NCI-H1105 treated with DMSO at 0.1 percent for 48 hours (cell line): ENCODE measurements at places on chromosomes 3 and 15.

DNA sequence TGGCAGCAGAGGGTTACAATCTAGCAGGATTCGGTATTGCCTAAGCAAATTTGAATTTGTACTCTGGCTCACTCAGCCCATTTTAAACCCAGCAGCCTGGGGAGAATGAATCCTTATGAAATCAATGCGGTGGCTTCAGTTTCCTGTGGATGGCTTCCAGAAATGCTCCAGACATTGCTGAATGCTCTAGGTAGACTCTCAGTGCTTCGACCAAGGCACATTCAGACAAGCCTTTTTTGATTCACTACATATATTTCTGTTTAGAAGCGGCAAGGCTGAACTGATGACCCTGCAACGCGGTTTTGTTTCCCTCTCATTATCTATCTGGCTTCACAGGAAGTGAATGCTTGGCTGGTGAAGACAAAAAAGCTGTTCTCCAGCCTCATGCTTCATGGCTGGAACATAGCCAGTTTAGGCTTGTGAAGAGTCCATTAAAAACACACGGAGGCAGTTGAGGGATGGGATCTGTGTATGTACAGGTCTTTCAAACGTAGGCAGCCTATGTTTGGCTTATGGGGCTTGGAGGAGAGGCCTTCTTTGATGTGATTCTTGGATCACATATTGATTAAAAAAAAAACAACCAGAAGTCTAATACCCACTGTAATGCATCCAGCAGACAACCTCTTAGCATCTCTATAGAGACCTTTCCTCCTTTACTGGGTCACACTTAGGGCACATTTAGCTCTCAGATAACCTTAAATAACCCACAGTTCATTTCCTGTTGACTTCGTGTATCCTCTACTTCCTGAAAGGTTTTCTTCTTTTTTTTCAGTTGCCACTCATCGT is 400.2 kb upstream of the TBL1XR1 start:
- peak; percentile 99 for DNase-seq

- no peak for DNase-seq
Observed at GRCh38 chr3:147397875-147398812, 8.2 kb downstream of the ZIC4 start.

- DNase-seq = no peak
Observed at GRCh38 chr15:72222393-72222792, 8.6 kb downstream of the PKM start.

- DNase-seq = no peak
Observed at GRCh38 chr3:101533603-101533968, 20.6 kb upstream of the SENP7 start.

DNA sequence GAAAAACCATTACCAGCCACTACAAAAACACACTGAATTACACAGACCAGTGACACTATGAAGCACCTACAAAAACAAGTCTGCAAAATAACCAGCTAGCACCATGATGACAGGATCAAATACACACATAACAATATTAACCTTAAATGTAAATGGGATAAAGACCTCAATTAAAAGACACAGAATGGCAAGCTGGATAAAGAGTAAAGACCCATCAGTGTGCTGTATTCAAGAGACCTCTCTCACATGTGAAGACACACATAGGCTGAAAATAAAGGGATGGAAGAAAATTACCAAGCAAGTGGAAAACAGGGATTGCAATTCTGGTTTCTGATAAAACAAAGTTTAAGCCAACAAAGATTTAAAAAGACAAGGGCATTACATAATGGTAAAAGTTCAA is 482.7 kb upstream of the MCTP2 start:
- no peak for DNase-seq

DNA sequence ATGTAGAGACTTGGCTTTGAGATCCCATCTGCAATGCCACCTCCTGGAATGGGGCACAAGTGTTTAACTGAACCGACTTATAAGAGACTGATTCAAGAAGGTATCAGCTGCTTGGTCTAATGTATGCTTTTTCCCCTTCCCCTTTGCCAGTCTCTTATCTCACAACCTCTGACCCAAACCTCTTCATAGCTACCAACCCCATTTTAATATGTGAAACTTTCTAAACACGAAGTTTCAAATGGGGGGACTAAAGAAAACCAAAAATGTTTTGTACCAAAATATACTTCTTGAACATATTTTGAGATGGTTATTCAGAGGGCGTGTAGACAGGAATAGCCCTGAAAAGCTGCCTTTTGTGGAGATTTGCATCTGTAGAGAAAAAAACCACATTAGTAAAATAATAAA is 73.1 kb downstream of the OXSM start:
- DNase-seq = no peak

DNA sequence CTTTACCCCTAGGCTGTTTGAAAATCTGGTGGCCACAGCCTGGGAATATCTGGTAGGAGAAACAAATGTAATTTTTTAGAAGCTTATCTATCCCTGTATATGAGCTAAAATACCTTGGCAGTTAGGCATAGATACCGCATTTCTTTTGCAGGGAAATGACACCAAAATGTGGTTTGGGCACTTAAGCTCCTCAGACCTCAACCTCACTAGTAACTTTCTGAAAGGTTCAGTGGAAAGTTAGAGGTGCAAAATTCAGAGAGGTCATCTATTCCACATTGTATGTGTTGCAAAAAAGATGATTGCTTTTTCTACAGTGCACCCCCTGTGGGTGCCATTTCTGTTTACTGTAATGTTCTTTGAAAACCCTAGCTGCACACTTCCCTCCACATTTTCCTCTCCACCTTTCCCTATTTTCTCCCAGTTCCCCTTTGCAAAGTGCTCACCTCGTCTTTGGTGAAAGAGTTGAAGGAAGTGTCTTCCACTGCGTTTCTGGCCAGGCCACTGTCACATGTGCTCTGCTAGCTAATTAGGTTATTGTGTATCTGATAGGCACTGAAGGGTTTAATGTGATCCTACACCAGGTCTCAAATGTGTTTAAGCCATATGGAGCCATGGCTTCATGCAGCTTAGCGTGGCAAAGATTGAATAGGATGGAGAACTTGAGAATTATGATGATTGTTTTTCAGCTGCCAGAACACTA is 1.3 kb downstream of the SACM1L start:
- peak; percentile 9 for DNase-seq

DNA sequence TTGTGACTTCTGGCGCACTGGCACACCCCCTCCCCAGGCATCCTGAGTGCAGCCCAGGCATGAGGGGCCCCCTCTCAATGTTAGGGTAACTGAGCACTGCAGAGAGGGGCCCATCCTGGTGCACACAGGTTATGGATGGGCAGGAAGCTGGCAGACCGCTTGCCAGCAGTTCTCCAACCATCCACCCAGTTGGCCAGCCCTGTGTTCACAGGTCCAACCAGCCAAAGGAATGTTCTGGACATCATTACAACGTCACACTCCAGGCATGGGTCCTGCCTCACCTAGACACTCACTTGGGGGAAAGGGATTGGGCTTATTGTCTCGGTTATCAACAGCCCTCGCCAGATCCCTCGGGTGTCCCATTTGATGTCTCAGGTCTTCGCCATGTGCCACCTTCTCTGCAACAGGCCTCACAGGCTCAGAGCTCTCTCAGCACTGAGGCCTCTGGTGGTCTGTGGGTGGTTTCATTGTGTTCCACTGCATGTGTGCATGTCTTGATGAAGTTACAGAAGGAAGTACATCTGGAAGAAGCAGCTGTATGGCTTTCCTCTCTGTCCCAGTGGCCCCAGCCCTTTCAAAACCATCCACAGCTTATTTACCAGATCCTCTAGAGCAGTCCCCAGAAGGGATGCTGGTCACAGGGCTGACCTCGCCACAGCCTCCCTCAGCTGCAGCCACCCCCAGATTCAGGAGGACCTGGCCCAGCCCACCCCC is 23.7 kb downstream of the ADCY5 start:
- DNase-seq = no peak

GRCh38 chr3:143784446-143784845 is 63.8 kb downstream of the SLC9A9 start:
- no peak for DNase-seq

DNA sequence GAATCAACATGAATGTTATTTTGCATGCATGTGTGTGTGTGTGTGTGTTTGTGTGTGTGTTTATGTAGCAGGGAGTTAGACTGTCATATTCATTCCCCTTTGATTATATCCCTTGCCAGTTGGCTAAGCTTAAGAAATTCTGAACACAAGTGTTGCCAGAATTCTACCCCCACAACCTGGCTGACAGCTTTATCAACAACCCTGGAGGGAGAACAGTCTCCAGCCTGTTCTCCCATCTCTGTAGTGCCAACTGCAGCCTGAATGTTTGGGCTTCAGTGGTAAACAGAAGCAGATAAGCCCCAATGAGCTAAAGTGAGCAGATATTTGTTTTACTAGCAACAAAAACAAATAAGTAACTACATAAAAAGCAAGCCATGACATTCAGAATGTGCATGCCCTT is 162.6 kb upstream of the ABI3BP start:
- no peak for DNase-seq
